ENCODE measurements at places on chromosomes 5 and 9.

GRCh38 chr5:41770799-41771198, 99.4 kb downstream of the OXCT1 start:
- no peak for DNase-seq

GRCh38 chr9:7185612-7186011, 427.8 kb downstream of the KDM4C start:
- DNase-seq = no peak

DNA sequence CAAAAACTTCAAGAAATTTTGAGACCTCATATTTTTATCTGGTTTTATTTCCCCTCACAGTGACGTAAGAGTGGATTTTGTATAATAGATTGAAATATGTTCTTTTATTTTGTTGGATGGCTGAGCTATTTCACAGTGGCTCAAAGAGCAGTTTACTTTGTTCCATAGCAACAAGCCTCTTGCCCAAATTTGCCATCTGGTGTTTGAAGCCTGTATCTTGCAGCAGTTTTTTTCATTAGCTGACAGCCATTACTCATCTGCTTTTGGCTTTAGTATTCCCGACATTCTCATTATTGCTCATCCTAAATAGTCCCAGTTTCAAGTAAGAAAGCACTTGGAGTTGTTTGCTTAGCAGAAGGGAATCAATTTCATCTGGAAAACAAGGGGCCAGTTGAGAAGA, 36.3 kb downstream of the GDA start:
- peak; percentile 59 for DNase-seq

DNA sequence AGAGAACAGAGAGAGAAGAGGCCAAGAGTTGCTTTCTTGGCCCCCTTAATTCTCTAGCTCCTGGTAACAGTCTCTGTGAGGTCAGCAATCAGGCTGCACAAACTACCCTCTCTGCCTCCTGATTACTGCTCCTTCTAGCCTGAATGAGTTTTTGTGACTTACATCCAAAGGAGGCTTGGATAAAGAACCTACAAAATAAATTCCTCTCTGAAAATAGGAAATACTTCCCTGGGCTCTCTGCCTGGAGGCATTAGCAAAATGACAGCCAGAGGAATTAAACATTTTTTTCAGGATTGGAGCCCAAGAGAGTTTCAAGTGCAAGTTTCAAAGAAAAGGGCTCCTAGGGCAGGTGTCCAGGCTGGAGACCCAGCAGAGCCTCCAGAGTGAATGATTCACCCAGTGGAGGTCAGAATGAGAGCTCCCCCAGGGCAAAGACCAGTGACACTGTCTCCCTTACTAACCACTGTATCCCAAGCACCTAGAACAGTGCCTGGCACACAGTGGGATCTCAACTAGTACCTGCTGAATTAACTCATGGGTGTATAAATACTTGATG, 162.5 kb downstream of the SPOCK1 start:
- no peak for DNase-seq

- DNase-seq = no peak
These were observed 14.3 kb upstream of the LHX3 start for GRCh38 chr9:136219276-136219675.

- peak; percentile 7 for DNase-seq
These were observed 45.8 kb downstream of the EPB41L4B start for GRCh38 chr9:109274884-109275730.

- DNase-seq = no peak
These were observed 20.4 kb downstream of the ERGIC1 start for GRCh38 chr5:172854451-172854871.

DNA sequence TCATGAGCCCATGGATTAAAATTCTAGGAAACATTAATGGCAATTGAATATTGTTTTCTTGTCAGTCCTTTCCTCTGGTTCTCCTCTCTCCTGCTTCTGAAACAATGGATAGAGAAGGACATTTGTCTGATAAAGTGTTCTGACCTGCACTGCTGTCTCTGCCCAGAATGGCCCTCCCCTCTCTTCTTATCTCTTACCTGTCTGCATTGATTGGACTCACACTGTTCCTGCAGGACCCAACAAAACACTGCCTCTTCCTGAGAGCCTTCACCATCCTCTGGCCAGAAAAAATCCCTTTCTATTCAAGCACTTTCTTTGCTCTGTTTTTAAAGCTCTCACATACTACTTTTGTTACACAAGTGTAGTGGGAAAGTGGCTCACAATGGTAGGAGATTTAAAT, 143.8 kb upstream of the DHFR start:
- DNase-seq = no peak

GRCh38 chr5:82388181-82388580, 110.0 kb upstream of the RPS23 start:
- DNase-seq = no peak

DNA sequence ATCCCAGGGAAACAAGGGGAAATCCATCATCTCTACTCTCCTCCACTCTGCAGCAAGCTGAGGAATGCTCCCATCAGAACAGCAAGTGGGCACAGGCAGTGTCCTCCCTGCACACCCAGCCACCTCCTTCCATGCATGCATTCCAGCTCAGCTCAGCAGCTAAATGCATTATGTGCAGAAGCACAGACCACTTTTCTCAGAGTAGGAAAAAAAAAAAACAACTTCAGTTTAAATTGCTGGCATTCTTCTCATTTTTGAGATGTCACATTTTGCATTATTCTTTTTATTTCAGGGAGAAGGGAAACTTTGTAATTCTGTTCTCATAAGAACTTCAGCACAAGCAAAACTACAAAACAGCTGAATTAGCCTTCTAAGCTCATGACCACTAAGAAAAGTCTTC, 312.2 kb downstream of the SEMA5A start:
- DNase-seq = no peak

DNA sequence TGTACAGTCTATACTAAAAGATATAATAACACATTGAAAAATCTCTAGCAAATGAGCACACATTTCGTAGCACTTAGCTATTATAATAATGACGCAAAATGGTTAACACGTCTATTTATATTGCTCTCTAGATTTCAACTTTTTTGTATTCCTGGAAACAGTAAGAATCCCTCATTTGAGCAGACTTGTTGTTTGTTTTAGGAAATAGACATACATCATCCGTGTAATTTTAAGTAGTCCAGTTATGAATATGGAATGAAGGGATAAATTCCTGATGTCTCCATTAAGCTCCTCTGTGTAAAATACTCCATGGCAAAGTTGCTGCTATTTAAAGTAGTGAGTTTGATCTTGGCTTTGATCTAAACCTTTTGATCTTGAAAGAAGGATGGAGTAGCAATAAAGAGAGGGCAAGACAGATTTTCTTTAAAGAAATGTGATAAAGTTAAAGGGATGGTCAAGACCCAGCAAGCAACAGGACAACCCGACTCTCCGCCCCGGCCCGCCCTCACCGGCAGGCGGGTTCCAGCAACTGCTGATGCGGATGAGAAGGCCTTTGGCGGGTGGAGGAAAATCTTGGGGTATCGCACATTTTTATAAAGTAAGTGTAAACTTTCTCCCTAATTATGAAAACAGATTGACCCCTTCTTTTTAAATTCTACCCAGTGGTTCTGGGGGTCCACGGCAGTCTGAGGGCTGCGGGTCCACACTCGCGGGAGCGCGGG, 277.4 kb downstream of the AOPEP start:
- peak; percentile 36 for DNase-seq

DNA sequence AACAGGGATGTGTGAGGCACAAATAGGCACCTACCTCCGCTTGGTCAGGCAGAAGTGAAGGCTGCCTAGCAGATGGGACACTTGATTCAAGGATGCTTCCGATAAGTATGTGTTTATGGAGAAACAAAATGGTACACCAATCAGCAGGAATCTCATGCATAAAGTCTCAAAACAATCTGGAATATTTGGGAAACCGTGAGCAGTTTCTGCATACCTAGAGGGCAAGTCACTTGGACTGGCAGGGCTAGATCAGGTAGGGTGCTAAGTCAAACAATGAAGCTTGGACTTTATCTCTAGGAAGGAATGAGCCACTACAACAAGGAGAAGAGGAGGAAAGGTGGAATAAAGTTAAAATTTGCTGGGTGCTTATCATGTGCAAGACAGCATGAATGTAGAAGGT, 5.5 kb downstream of the EPB41L4A start:
- no peak for DNase-seq

DNA sequence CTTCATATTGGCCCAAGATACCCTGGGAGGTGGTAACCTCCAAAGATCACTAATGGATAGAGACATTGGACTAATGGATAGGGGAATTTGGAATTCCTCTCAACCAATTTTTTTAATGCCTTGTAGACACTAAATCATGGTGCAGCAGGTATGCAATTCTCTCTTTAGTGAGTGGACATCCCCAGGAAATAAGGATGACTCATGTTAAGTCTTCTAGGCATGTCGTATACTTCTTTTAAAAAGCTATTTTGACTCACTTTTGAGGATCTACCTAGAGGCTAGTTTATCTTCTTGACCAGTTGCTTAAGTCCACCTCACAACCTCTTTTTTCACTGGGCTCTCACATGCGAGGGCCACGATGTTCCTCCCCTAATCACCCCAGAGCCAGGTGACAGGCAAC, 211.6 kb upstream of the CDH12 start:
- no peak for DNase-seq

DNA sequence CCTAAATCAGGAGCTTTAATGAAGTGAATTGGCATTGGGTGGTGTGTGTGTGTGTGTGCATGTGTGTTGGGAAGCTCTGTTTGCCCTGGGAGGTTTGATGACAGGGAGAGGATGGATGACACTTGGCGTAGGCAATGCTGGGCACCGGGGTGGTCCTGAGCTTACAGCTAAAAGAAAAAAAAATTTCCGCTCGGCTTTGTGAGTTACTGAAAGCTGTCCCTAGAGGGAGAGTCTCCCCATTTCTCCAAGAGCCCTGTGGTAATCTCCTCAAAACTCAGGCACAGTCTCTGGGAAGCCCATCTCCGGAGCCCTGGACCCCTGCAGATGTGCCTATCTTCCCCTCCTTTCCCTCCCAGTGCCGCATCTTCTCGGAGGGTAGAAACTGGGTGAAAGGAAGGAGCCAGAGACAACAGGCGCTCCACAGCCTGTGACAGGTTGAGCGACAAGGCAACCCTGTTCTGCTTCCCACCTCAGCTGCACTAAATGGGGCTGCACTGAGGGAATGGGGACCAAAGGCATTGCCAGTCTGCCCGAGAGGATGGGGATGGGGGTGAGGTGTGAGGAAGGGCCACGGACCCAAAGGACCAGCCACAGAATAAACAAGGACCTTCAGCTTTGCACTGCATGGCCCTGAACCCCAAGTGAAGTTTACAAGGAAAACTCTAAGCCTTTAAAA, 35.8 kb upstream of the TIFAB start:
- DNase-seq = no peak

- DNase-seq = no peak
These were observed 127.6 kb downstream of the SNCAIP start for GRCh38 chr5:122439645-122440044.

- DNase-seq = no peak
These were observed 140.5 kb downstream of the ENTREP1 start for GRCh38 chr9:69465473-69465872.

DNA sequence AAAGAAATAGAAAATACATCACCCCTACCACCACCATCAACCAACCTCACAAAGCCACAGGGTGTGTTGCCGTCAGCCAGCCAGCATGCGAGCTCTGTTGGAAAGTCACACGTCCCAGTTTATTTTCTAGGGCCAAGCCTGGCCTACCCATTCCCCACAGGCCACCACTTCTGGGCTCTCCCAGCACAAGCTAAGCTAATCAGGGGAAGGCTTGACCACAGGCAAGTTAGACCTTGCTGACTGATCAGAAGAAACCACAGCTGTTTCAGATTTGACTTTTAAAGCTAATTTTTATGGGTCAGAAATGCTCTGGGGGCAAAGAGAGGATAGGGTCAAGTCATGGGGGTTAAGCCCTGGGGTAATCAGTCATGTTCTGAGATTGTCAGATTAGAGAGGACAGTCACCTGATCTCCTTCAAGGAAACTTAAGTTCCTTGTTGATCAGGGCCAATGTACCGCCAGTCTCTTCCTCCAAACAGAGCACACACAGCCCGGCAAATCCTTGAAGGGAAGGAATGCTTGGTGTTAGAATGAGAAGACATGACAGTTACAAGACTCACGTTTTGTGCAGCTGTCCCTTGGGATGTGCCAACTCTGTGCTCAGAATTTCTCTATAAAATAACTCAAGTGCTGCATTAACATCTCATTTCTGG, 7.6 kb downstream of the SHB start:
- DNase-seq = no peak

DNA sequence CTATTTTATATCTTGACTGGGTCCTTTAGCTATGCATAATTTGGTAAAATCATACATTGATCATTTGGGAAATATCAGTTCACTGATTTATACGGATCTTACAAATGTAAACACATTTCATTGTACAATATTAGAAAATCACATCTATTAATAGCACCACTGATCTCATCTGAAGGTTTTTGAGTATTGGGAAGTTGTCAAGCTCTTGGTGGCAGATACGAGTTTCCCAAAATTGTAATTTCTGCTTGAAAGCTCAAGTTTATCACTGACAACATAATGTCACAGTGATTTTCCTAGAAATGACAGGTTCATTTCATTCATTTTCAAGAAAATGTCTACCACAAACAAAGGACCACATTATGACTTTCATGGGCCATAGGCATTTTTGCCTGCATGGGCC, 3.0 kb upstream of the MACROH2A1 start:
- DNase-seq = no peak

GRCh38 chr5:55211184-55211874, 15.8 kb downstream of the MCIDAS start:
- no peak for DNase-seq

GRCh38 chr9:26975728-26976707, 19.8 kb downstream of the IFT74 start:
- no peak for DNase-seq

DNA sequence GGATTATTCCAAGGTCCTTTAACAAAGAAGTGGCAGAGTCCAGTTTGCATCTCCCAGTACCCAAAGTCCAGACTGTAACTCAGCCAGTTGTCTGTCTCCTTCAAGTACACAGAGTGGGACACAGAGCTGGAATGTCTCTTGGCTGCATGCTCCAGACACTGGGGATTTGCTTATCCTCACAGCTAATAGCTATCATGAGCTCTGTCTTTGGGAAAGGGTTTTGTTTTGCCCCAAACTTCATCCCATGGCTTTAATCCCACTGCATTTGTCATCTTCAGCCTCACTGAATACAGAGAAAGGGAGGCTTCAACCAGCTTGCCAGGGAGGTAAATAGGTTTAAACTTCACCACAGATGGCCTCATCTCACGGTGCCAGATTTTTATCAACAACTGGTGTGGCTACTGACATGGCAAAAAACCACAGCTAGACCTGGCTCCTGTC, 412.2 kb upstream of the SLC24A2 start:
- DNase-seq = no peak

- DNase-seq = no peak
These were observed 45.3 kb upstream of the NSMF start for GRCh38 chr9:137504432-137504777.

DNA sequence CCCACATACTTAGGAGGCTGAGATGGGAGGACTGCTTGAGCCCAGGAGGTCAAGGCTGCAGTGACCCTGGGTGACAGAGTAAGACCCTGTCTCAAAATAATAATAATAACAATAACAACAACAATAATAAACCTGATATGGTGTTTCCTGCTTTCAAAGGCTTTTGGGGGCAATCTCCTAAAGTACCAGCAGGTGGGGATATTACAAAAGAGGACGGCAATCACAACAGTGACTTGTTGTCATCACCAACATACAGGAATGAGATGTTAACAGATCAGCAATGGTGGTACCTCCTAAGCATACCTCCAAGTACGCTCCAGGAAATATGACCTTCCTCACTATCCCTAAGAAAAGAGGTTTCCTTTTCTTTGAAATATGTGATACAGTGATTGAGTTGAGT, 91.1 kb upstream of the RNF180 start:
- peak; percentile 19 for DNase-seq
